ENCODE measurements at places on chromosomes 12 and 14. TPM values are rescaled to one million over a fixed set of nuclear protein-coding genes. Genes with fewer than 3 reads are reported as not detected.

DNA sequence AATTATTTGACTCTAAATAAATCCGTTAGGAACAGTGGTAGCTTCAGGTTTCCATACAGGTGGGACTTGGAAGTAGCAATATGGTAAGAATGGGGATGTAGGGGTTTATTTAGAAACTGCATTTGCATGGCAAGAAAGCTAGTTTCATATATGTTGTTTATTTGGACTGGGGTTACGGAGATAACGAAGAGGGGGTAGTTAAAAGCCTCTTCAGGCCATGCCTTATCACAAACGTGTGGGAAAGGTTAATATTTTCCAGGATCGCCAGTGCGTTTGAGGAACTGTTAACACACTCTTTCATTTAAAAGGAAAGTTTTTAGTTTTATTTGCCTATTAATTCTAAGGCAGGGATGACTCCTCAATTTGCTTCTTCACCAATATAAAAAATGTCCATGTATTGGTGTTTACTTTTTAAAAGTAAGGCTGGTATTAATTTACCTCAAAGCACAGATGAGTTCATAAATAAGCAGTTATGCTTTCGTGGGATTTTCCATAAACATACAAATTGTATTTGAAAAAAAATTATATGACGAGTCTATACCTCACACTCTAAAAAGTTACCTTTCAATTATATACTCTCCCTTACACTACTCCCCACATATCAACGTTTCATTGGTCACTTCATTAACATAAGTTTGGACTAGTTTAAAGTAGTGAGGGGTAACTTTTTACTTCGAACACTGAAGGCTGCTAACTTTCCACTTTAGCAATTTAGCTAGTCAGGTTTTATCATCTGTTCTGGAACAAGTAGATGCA, 814 bp downstream of the RAB2B start:
- no peak for DNase-seq

DNA sequence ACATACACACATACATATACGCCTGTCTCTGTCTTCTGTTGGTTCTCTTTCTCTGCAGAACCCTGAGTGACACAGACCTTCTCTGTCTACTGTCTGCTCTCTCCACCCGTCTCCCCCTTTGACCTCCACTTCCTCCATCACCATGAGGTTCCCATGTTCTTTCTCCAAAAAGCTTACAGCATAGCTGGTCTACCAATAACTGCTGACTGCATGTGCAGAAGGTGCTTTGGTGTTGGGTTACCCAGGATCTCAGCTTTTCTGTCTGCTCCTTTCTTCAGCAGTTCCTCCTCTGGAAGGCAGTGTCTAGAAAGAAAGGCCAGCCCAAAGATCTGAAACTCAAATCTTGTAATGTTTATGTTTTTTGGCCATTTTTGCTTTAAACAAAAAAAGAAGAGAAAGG, 125.6 kb downstream of the SMOC1 start:
- DNase-seq, result no peak

- peak; percentile 43 for DNase-seq
Measured at GRCh38 chr12:67531051-67531450, 117.5 kb upstream of the DYRK2 start.

- peak; percentile 54 for DNase-seq
Measured at GRCh38 chr12:54134850-54135249, 53.9 kb downstream of the SMUG1 start.

DNA sequence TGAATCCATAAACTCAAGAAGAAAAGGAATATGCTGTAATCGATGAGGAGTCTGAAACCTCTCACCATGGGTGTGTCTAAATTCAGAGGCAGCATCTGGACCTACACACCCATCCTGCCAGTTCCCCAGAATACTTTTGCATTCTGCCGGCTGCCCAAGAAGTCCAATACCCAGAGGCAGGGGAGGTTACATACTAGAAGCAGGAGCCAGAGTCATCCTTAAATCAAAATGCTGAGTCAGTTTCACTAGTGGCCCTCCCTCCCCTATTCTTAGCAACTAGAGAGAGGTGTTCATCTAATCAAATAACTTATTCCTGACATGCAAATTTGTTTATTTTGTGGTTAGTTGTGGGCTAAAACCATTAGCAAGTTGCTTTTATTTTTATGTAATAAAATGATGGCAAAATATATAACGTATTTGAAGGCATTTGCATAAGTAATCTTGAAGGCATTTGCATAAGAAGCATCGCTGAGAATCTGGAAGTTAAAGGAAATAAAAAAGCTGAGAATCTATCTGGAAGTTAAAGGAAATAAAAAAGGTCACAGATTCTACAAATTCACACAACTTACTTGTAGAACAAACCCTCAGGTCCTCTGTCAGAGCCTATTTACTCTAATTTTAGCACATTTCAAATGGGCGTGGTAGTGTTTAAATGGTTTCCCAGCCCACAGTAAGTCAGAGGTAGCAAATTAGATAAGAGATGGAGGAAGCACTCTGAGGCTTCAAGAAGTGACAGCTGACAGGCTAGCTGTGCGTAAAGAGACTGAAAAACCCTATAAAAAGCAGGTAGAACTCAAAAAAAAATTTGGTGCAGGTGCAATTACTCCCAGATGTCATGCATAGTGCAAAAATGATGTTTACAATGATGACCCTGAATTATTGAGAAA, 7.8 kb downstream of the BHLHE41 start:
- peak; percentile 48 for DNase-seq

GRCh38 chr14:65329481-65329880, 83.0 kb upstream of the FUT8 start:
- DNase-seq, result no peak

GRCh38 chr12:63955831-63956666, 111.5 kb downstream of the SRGAP1 start:
- DNase-seq, result no peak

GRCh38 chr12:13000616-13000924, 505 bp upstream of the HEBP1 start:
- no peak for DNase-seq

- no peak for DNase-seq
Measured at GRCh38 chr12:78898416-78898815, 33.8 kb downstream of the SYT1 start.

GRCh38 chr12:119990382-119990874, 1.4 kb downstream of the BICDL1 start:
- peak; percentile 86 for DNase-seq

DNA sequence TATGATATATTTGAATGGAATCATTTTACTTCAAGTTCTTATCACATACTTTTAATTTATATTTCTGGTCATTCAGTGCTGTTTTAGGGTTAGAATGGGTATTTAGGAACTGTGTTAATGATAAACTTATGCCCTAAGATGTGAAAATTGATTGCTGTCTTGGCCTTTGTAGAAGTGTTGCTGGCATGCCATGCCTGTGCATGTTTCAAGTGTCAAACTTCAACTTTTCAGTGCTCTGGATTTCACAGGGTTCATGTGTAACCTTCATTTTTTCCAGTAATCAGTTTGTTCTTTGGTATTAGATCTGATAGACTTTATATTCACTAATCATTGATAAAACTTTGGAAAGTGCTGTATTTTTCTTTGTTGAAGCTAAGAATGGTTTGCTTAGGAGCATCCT, 36.6 kb downstream of the YLPM1 start:
- no peak for DNase-seq

DNA sequence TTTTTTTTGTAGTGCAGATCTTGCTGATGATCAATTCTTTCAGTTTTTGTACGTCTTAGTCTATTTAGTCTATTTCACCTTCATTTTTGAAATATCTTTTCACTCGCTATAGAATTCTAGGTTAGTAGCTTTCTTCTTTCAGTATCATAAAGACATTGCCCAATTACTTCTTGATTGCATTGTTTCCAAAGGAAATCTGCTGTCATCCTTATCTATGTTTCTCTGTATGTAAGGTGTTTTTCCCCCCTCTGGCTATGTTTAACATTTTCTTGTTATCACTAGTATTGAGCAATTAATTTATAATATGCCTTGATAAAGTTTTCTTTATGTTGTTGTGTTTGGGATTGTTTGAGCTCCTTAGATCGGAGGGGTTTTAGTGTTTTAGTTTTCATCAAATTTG, 171.9 kb downstream of the BMP4 start:
- DNase-seq, result no peak

DNA sequence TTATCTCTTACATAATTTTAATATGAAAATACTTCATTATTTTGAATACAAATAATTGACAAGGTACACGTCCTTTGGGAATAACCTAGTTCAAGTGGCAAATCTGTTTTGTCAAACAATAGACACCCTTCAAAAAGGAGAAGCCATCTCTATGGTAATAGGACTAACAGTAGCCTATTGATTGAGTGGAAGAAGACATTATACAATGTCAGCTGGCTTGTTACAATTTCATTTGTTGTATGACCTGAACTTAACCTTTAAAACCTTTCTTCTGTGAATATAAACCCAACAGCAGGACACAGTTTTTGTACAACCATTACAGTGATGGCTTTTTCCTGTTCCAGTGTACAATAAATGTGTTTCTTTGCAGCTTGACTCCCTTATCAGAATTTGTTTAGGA, 8.1 kb downstream of the TMEM260 start:
- DNase-seq, result no peak

DNA sequence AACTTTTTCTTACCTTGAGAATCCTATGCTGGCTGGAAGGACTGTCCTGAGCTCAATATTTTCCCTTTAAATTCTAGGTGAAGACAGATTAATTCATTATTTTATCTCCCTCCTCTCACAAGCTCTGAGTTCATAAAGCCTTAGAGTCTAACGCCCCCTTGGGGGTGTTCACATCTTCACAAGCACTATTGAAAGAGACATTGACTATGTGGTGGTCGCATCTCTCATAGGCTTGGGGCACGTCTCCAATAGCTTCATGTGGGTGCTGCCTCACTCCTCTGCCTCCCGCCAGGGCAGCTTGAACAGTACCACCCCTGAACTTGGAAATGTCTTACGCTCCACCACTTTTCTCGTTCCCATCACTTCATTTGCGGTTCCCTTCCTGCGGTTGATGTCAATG, 106.2 kb downstream of the UNC79 start:
- peak; percentile 78 for DNase-seq

GRCh38 chr14:94600148-94600545, 12.0 kb upstream of the SERPINA3 start:
- DNase-seq, result no peak

DNA sequence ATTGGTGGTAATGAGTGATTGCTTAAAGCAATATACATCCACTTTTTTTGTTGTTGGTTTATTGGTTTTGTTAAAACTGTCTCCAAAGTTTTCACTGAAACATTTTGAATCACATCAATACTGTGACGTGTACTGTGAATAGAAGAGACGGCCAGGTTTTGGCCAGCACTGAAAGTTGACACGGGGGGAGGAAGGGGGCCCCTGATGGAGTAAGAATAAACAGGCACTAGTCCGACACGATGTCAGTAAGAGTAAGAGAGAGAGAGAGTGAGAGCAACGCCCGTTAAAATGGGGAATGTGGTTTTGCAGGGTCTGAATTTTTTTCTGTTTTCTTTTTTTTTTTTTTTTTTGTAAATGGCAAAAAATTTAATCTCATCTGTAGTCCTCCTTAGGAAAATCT, 14.7 kb downstream of the PEBP1 start:
- no peak for DNase-seq

DNA sequence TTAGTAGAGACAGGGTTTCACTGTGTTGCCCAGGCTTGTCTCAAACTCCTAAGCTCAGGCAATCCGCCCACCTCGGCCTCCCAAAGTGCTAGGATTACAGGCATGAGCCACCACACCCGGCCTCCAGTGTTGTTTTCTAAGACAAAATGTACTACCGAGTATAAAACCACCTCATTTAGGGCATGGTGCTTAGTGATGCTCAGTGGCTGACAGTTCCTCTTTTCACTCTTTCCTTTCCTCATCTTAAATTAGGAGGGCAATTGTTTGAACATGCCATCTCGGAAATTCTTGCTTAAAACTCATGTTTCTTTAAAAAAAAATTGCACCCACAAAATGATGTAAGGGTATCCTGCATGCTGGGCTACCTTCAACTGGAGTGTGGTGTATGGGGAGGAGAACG, 89.0 kb downstream of the RFX4 start:
- peak; percentile 44 for DNase-seq

- peak; percentile 71 for DNase-seq
Measured at GRCh38 chr12:43806737-43807072, 588 bp upstream of the TWF1 start.

DNA sequence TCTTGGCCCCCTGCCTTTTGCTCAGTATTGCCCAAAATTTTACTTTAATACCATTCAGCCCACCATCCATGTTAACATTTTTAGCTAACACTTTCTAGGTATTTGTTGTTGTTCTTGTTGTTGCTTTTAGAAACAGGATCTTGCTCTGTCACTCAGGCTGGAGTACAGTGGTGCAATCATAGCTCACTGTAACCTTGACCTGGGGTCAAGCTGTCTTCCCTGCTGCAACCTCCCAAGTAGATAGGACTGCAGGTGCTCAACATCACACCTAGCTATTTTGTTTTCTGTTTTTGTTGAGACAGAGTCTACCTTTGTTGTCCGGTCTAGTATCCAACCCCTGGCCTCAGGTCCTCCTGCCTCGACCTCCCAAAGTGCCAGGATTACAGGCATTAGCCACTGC, 4.0 kb downstream of the MIPOL1 start:
- DNase-seq, result no peak

DNA sequence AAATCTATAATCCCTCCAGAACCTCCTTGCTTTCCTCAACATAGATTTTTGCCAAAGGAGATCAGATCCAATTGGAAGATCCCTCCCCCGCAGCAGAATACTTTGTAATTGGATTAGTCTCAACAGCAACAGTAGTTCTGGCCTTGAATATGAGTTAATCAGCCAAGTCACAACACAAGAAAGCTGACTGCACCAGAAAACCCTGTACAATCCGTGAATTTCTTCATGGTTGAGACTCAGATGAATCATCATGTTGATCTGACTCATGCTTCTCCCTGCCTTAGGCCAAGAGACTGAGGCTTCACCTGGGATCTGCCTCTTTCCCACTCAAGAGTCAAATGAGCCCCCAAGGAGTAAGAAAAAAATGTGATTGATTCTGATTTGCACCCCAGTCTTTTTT, 3.0 kb upstream of the METTL17 start:
- no peak for DNase-seq

- no peak for DNase-seq
Measured at GRCh38 chr12:62211510-62211909, 48.7 kb upstream of the USP15 start.

DNA sequence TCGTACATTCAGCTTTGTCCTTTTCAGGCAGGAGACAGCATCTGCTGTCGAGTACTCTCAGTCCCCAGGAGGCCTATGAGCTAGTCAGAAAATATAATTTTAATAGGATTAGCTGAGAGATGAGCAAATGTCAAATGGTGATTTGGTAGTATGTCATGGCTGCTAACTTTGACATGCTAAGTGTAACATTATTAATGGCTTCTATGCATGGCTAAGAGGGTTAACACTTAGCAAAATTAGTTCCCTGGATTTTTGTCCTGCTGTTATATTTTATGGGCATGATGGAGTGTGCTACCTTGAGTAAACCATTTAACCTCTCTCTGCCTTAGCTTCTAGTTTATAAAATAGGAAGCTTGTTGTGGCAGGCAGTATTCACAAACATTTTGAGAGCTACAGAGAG, 2.9 kb upstream of the PCNX1 start:
- DNase-seq, result no peak

KRT83 gene
- total RNA-seq, result not detected

DIO3 gene
- not detected for total RNA-seq

ASCL1 gene
- total RNA-seq, result not detected

AKAP3 gene
- total RNA-seq, result 0.69 TPM

SMCO2 gene
- total RNA-seq, result not detected

AMHR2 gene
- not detected for total RNA-seq

All from Karpas-422 (cell line).